ENCODE measurements at places on chromosomes 2 and 18.

- no peak for DNase-seq
Observed at GRCh38 chr18:24585996-24586566, 125.6 kb downstream of the HRH4 start.

- no peak for DNase-seq
Observed at GRCh38 chr2:3785890-3786273, 82.5 kb downstream of the DCDC2C start.

- no peak for DNase-seq
Observed at GRCh38 chr18:610214-610928, 13.6 kb downstream of the CLUL1 start.

DNA sequence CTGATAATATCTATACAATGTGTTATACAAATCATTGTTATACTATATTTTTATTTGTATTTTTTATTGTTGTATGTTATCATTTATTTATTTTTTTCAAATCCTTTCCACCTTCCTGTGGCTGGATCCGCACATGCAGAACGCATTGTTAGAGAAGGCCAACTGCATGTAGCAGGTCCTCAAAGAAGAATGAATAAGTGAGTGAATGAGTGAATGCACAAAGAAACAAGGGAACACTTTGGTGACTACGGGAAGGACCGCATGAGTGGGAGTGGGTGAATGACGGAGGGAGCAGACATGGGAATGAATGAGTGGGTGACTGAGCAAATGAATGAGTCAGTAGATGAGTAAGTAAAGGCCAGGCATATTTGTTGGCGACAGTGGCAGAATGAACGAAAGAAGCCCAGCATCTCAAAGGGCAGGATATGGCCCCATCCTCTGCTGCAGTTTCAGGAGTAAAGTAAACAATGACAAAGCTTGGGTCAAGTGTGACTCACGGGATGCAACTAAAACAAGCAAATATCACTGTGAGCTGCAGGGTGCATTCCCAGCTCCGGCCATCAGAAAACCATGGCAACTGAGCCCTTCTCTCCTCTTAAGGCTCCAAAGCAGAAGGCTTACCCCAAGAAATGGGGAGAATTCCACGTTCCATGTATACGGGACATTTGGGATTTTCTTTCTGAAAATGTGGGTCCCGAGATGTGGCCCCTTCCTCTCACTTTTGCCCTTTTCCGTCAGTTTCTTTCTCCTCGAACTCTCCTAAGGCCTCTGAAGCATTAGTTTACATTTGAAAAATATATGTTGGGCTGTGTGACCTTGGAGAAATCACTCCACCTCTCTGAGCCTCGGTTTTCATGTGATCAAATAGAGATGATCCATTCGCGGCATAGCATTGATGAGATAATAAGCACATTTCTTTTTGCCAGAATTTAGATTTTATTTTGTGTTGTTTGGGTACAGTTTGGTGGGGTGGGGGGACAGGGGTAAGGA, 24.5 kb downstream of the KCNF1 start:
- peak; percentile 97 for DNase-seq

DNA sequence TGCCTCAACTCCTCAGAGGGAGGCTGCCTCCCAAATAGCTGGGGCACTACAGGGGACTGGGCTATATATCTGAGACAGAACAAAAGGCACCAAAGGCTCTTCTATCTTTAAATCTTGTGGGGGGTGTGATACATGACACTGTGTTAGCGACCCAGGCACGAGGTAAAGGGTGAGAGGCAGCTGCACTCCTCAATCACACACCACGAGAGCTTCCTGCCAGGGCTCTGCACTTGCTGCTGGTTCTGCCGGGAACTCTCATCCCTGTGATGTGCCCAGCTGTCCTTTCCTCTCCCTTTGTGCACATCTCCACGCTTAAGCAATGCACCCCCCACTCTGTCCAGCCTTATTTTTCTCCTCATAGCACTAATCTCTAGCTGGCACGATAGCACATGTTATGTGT, 32.4 kb downstream of the NPC1 start:
- DNase-seq, result no peak

DNA sequence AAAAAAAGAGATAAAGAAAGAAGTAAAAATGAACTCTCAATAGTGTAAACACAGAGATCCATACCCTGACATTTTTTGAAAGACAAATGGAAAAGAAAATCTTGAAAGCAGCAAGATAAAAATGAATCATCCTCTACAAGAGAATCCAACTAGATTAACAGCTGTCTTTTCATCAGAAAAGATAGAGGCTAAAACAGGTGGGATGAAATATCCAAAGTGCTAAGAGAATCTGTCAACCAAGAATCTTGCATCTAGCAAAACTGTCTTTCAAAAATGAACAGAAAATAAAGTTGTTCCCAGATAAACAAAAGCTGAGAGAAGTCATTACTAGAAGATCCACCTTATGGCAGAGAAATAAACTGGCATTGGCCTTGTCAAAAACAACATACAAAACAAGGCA, 117.3 kb upstream of the MAPRE2 start:
- no peak for DNase-seq

Measured in fibroblast of skin of right quadriceps (primary cell).